HT1080 (cell line): ENCODE measurements at places on chromosomes 1 and 21. TPM values are rescaled to one million over a fixed set of nuclear protein-coding genes. Genes with fewer than 3 reads are reported as not detected.

Gene C1orf116
- 0.20 and 0.59 TPM in 2 replicates for total RNA-seq

- no peak for DNase-seq
These were observed 10.8 kb upstream of the ENO1 start for GRCh38 chr1:8889103-8889846.

- peak; percentile 11 for DNase-seq
These were observed 45.4 kb upstream of the ATP1B1 start for GRCh38 chr1:169060919-169061639.

DNA sequence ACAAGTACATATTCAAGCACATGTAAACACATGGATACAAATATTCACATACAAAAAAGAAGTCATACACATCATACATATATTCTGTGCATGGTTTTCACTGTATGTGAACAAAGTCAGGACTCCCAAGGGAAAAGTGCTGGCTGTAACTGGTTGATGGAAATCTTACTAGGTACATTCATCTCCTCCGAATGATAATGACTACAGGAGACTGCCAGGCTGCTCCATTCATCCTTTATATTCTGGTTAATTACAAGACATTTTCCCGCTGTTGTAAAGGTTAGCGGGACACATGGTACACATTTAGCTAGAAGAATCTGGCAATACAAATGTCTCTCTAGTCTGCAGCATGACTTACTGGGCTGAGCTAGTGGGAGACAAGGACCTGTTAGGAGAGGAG is 26.2 kb upstream of the HMGB4 start:
- no peak for DNase-seq

DNA sequence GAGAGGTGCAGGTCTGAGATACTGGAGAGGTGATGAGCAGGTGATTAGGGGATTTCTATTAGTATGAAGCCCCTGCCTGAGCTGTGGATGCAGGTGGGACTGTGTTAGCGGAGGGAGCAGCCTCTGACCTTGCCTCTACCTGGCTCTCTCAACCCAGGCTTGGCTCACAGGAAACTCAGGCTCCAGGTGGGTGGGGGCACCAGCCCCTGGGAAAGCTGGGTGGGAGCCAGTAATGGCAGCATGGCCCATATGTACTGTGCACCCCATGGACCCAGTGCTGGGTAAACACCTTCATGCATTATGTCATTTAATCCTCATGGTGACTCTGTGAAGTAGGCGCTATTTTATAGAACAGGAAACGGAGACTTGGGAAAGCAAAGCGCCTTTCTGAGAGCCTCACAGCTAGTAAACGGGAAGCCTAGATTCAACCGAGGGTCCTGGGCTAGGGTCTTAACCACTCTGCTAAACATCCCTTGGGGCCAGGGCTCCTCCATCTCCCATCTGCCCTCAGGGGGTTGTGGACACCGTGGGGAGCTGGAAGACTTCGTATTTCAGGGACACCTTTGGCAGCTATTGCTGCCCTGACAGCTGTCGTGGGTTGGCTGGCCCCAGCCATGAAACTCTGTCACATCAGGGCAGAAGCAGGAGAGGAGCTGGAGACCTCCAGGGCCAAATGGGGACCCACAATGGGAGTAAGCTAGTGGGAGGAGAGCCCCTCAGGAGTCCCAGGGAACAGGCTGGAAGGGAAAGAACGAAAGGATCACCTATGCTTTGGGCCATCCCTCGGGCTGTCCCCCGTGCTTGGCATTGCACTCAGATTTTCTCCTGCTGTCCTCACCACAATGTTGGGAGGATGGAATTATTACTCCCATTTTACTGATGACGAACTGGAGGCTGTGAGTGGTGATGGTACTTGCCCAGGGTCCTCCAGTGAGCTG is 59.6 kb upstream of the CSF3R start:
- DNase-seq = no peak

GRCh38 chr1:41955461-41956159 is 36.9 kb upstream of the HIVEP3 start:
- peak; percentile 99 for DNase-seq

GRCh38 chr21:31470896-31471694 is 127.0 kb upstream of the TIAM1 start:
- no peak for DNase-seq

- DNase-seq = no peak
These were observed 322 bp upstream of the OLIG1 start for GRCh38 chr21:33069645-33069993.

DNA sequence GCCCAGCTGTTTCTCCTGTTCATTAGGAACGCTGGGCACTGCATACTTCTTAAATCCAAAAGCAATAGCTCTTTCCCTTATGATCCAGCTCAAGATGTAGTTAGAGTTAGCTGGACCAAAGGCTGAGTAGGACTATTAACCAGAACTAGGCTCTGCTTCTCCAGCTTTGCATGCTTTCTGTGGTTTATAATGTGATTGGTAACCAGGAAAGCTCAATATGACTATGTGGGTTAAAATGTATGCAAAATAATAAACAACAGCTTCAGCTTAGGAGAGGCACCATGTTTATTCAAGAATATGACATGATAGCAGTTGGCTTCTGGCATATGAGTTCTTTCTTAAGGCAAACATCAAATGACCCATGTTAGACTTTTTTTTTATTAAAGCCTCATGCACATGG is 73.8 kb downstream of the LYPLAL1 start:
- DNase-seq = no peak

GRCh38 chr1:204950353-204951001 is 79.8 kb downstream of the NFASC start:
- DNase-seq = no peak

- DNase-seq = no peak
These were observed 296.3 kb upstream of the ZP4 start for GRCh38 chr1:238186887-238187574.

Gene TTLL7
- 2.8 and 4.0 TPM in 2 replicates for total RNA-seq

DNA sequence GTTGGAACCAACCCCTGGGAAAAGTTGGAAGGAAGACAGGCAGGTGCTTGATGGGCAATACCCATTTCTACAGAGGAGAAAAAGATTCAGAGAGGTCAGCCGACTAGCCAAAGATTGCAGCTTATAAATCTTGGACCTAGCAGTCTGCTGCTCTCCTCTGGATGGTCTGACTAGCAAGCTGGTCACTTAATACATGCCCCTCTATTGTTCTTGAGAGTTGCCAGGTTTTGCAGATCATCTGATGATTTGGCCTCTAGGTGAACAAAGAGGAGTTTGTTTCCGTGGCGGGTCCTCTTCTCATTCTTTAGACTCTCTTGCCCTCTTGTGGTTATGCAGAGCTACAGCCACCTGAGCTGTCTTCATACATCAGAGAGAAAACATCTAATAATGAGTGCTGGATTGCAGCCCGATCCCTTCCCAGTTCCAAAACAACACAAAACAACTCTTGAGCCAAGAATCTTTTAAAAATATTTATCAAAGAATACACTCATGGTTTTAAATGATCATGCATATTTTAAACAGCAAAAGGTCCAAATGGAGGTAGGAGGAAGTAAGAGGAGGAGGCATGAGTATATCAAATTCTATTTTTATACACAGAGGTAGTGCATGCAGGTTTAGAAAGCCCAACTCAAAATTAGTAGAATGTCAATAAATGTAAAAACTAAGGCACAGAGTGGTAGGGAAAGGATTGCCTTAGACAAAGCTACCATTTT is 115.7 kb downstream of the SLC30A10 start:
- DNase-seq = peak; percentile 82

Gene SLAMF8
- 0.40 TPM in 1 of 2 replicates, not detected in the other for total RNA-seq

DNA sequence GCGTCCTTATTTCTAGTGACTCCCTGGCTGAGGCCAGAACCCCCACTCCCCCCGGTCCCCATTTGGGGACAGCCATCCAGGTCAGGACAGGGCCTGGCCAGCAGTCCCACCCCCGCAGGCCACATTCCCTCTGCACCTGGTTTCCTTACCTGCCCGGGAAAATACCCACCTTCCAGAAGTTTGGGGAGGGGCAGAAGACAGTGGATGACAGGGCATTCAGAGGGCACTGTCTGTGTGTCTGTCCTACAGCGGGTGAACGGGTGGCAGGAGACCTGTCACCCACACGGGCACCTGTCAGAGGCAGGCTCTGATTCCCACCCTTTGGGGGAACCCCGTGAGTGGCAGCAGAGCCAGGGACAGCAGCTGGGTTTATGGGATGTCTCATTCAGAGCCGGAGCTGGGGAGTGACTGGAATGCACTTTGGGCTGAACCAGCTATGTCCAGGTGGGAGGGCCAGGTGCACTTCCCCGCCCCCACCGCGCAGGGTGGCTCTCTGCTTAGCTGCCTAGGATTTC is 2.0 kb downstream of the ARHGEF16 start:
- no peak for DNase-seq

Gene FCRL2
- total RNA-seq = not detected in 2 replicates

GRCh38 chr21:31130821-31131220 is 92.5 kb upstream of the KRTAP19-8 start:
- DNase-seq = no peak

GRCh38 chr1:217812175-217812574 is 181.0 kb downstream of the SPATA17 start:
- no peak for DNase-seq

Gene YBX1
- 1,248 and 1,380 TPM in 2 replicates for total RNA-seq

Gene SYT6
- not detected in 2 replicates for total RNA-seq

- peak; percentile 6 for DNase-seq
These were observed 26.7 kb upstream of the CYP4X1 start for GRCh38 chr1:46996659-46997281.

DNA sequence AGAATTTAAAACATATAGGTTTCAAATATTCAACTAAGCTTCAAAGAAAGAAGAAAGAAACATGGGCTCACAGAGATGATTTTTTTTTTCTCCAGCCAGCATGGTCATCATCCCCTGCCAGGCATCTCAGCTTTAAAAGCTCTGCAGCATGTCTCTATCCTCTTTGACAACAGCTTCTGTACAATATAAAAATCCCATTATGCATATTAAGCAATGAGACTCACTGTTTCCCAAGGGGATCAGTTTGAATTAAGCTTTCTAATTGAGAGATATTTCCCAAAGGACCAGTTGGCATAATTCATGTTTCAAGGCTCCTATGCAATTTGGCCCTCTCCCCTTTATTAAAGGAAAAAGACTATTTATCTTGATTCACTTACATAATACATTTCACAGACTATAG is 220.3 kb downstream of the GRIK1 start:
- DNase-seq = no peak

GRCh38 chr1:214067853-214068703 is 80.3 kb downstream of the PROX1 start:
- DNase-seq = no peak

DNA sequence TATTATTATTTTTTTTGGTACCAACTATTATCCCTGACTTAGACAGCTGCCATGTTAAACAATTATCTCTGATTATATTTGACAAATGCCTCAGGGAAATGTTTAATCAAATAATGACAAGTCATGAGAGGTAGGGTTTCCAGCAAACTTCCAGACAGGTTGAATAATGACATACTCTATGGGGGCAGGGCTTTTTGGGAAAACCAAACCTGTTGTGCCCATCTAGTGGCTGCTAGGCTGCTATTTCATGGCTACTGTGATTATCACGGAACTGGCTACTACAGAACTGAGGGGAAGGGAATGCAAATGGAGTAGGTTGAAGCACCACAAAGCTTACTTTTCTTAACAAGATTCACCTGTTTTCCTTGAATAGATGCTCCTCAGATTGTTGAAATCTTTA is 77.6 kb downstream of the DUSP10 start:
- no peak for DNase-seq

Gene RSPH1
- total RNA-seq = not detected in 2 replicates

GRCh38 chr1:247079141-247079874 is 697 bp upstream of the ZNF670 start:
- no peak for DNase-seq

Gene GALE
- total RNA-seq = 144 and 146 TPM in 2 replicates

Gene ITLN2
- total RNA-seq = not detected in 2 replicates

Gene GBP2
- 2.8 and 3.7 TPM in 2 replicates for total RNA-seq

DNA sequence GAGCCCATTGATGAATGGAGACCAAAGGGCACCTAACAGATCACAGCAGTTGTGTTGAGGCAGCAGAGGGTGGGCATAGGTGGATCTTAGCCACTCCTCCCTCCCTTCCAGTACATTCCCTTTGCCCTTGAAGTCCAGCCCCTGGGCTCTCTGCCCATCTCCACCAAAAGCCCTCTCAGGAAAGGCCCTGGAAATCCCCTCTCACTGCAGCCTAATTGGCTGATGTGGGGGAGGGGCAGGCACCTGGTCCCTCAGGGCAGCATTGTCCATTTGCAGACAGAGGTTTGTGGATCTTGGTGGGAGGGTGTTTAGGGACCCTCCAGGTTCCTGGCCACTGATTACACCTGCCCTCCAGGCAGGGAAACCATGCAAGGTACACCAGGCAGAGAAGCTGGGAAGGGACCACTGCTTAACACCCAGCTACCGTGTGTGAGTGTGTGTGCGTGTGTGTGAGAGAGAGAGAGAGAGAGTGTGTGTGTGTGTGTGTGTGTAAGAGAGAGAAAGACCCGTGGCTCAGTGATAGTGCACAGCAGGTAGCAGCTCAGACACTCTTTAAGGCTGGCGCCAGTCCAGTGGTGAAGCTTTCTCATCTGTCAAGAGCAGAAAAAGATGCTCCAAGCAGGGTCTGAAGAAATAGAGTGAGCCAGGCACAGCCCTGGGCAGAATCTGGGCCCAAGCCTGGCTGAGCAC is 71.1 kb downstream of the MATN1 start:
- no peak for DNase-seq

DNA sequence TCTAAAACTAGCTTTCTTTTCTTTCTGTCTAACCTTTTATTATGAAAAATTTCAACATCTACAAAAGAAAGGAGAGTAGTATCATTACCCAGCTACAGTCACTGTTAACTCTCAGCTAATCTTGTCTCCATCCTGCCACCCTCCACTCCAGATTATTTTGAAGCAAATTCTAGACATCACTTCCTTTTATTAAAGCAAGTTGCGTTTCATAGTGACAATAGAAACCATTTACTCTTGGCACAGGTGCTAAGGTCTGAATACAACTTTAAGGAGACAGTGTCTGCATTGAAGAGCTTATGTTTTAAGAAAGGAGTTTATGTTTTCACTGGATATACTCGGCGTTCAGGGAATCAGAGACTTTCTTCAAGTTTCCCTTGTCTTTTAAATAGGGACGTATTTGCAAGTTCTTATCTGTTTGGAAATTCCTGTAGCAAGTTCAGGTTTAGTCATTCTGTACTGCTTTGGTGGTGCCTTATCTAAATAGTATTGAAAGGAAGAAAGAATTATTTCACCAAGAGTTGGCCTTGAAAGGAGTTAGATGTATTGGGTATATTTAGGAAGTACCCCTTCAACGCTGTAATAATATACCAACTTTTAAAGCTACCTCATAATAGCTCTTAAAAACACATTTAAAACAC is 42.7 kb downstream of the ITSN1 start:
- DNase-seq = no peak

GRCh38 chr21:33308586-33309490 is 15.9 kb upstream of the IFNAR1 start:
- no peak for DNase-seq

Gene GSTM1
- 14.5 and 17.0 TPM in 2 replicates for total RNA-seq

- no peak for DNase-seq
These were observed 34.2 kb downstream of the CAMTA1 start for GRCh38 chr1:6819246-6820040.

Gene ZBTB21
- total RNA-seq = 8.3 and 11.3 TPM in 2 replicates

Gene LCE1B
- not detected in 2 replicates for total RNA-seq

DNA sequence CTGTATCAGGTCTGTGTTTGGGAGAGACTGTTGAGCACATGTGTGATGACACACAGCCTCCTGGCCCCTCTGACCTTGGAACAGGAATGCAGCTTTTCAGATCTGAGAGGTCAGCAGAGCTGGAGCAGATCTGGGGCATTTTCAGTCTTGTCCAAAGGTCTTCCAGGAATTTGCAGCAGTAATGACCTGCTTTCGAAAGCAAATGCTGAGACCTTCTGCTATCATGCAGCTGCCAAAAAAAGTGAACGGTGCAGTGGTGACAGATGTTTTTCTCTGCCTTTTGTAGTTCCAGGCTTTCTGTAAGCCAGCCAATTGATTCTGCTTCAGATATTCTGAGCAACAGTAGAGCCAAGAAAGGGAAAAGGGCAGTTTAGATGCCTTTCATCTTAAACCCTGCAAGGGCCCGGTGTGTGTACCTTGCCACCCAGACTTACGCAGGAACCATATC is 137.8 kb upstream of the COA6 start:
- DNase-seq = no peak
